ENCODE measurements at places on chromosomes 6 and 20.

- no peak for DNase-seq
Observed at GRCh38 chr6:40760887-40761286, 173.7 kb upstream of the LRFN2 start.

DNA sequence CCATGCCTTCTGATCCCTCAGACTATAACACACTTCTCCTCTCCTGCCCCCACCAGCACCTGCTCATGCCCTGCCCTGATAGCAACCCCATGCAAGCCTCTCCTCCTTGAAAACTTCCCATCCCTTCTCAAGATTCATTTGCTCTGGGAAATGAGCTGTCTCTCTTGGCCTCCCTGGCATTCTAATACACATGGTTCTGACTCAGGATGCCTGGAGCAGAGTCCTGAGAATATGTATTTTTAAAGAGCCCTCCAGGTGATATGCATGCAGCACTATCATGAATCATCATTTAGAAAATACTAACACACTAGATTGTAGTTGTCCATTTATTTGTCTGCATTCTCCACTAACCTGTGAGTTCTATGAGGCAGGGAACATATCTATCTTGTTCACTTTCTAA is 26.6 kb downstream of the HDGFL1 start:
- peak; percentile 75 for DNase-seq

DNA sequence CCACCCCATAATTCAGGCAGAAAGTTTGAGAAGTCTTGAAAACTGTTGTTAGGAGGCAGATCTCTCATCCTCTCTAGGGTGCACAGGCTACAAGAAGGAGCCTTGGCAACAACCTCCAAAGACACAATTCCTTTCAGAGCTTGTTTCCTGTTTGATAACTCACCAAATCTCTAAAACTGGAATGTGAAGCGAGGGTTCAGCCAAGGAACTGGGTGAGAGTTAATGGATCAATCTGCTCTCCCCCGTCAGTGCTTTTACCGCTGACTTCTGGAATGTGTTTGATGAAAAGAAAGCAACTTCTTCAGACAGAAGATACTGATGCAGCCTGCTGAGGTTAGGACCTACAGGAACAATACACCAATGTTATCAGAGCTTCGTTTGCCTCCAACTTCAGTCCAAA is 171.8 kb upstream of the BMP2 start:
- DNase-seq, result no peak

DNA sequence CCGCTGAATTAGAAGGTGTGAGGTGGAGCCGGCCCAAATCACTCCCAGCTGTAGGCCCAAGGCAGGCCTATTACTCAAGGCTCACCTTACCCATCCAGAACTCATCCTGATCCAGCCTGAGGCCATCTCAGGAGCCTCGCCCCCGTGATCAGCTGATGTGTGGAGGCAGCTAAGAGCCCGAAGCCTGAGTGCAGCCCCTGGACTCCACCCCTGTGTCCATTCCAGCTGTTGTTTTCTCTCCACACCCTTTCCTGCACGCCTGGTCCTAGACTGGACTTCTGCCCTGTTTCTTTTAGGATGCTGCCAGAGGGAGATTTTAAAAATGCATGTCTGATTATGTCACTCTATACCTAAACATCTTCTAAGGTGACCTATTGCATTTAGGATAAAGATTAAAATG is 124.7 kb upstream of the SUPT3H start:
- peak; percentile 1 for DNase-seq

DNA sequence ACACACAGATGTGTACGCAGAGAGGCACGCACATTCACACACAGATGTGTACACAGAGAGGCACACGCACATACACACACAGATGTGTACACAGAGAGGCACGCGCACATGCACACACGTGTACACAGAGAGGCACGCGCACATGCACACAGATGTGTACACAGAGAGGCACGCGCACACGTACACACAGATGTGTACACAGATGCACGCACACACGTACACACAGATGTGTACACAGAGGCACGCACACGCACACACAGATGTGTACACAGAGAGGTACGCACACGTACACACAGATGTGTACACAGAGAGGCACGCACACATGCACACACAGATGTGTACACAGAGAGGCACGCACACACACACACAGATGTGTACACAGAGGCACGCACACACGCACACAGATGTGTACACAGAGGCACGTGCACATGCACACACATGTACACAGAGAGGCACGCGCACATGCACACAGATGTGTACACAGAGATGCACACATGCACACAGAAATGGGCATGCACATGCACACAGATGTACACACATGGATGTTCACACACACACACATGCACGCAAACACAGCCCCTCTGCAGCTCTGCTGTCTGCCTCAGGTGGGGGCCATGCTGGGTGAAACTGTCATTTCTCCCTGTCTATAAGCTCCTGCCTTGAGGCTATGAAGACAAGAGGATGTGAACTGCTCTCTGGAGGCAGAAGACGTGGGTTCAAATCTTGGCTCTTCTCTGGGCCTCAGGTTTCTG is 14.3 kb upstream of the MYT1 start:
- DNase-seq, result no peak

DNA sequence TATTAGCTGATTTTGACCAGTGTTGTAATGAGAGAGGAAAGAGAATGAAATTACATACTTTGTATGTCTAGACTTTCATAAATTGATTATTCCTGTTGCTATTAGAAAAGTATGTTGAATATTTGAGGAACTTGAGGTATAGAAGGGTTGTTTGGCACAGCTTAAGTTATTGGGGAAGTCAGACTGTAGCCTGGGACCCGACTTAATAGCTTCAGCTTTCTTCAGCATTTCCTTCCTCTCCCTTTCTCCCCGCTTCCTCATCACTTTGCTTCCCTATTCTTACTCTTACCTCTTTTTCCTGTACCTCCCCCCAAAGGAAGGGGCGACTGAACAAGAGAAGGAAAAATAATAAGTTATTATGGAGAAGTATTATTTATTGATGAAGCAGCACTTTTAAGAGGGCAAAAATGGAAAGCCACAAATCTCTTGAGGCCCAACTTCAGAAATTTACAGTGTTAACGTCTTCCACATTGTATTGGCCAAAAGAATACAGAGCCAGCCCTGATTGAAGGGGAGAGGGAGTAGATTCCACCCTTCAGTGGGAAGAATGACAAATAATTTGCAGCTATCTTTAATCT is 7.4 kb downstream of the SENP6 start:
- DNase-seq, result no peak

DNA sequence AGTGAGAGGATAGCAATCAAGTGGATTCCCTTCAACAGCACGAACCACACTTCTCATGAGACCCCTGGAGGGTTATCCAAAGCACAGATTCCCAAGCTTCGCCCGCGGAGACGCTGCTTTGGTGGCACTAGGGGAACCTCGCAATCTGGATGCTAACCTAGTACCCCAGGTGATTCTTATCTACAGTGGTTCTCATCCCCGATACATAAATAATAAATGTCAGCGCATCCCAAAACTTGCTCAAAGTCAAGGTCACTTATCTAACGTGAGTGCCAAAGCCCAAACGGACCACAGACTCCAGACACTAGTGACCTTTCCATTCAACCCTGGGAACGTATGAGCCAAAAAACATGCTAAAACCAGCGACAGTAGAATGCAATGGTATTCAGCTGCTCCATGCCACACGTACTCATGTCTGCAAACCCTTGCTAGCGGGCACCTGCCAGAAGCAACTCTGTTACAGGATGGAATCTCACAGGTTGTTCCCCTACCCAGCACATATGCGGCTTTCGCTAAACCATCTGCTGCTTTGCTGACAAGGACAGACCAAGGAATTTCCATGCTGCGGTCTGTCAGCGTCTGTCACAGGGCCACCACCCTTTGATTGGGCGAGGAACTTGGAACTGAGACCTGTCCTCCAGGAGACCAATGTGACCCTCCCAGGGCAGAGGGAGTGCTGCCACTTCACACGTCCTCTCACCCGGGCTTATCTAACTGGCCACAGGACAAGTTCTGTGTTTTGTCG is 16.8 kb downstream of the MYLK4 start:
- no peak for DNase-seq

DNA sequence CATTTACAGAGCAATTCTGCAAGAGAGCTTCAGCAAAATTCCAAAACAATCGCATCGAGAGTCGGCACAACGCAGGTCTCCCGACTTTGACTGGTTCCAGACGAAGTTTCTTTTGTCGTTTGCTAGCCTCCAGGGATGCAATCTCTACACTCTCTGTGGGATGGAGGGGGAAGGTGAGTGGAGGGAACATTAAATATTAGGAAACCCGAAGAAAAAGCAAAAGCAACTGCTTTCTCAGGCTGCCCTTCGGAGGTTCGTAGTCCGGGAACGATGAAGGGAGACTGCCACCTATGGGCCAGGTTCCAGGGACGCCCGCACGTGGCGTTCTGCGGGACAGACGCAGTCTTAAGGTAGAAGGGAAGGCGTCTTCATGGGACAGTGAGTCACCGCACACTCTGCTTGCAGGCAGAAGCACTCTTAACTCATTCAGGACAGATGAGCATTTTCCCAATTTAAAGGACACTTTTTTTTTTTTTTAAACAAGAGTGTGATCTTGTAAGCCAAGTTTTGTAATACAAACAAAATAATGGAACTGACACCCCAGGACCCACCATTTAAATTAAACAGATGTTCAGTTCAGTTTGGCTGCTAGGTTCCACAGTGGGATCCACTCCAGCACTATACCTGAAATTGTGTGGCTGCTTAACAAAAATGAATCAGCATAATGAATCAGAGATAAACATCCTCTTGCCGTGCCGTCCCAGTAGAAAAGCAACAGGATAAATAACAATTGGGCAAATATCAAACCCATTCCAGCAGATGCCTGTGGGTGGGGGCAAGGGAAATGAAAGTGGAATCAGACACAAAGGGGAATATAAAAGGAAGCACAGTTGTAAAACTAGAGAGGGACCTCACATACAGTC is 65.8 kb upstream of the ARMC2 start:
- peak; percentile 84 for DNase-seq

DNA sequence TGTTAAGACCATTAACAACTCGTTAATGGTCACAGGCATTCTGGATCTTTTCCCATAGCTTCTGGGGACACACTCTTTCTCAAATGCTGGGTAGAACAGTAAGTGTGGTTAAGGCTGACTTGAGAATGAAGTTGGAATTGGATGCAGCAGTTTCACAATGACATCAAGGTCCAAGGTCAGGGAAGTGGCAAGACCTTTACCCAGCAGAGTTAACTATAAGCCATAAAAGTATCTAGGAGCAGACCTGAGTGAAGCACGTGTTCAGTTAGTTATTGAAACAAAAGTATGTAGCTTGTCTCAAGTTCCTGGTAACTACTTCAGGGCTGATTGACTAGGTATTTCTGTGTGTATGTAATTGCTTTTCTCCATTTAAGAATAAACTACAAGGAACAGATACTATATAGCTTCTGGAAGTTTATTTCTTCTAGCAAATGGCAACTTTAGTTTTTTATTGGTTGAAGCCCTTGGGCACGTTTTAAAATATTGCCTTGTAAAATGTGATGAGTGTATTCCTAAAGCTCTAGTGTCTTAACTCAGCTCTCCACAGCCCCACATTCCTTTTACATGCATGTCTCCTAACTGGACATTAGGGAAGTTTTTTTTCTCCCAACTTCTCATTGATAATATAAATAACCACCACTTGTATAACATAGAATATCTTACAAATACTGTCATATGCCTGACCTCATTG is 479.0 kb upstream of the CITED2 start:
- no peak for DNase-seq

DNA sequence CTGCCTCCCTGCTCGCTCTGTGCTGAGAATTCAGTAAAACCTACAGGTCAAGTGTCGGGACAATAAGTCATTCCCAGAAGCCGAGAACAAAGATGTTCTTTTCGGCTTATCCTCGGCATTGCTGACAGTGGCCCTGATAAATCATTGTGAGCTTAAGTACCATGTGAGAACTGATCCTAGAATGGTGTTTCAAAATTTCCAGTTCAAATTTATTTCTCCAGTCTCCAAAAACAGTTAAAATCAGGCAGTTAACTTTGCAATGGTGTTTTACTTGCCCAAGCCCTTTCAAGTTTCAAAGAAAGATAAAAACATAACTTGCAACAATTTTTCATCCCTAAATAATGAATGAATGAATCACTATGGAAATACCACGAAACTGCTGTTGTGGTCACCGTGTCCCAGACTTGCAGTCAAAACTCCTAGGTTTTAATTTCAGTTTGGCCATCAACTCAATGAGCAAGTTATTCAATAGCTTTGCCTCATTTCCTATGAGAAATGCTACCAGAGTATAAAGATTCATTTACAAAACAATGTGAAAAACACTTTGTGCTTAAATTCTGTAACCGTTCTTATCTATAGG is 4.3 kb downstream of the ATP5F1E start:
- peak; percentile 59 for DNase-seq

DNA sequence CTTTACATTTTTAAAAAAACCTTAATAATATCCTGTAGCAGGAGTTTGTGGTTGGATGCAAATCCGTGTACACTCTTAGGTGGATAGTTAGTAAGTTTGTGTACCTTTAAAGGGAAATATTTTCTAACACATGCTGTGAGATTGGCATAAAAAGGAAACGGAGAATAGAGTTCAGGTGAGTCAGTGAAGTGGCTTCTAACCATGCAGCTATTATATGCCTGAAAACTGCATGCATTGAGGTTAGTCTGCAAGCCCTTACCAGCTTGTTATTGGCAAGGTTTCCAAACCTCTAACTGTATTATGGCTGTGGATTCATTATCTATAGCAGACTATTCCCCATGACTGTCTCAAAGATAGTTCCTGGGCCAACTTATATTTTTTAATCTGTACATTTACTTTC is 420.6 kb upstream of the MMS22L start:
- peak; percentile 28 for DNase-seq

DNA sequence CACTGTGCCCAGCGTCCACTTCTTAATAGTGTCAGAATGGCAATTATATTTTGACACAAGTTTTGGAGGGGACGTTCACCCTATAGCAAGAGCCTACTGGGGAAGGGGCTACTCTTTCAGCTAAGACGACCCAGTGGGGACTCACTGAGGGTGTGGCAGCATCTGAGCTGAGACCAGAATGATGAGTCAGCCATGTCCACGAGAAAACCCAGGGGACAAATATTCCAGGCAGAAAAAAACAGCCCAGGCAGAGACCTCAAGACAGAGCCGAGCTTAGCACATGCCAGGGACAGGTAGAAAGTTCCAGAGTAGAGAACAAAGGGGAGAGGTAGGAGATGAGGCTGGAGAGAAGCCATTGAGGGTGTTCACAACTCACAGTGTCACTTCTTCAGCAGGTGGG is 11.2 kb downstream of the CNBD2 start:
- no peak for DNase-seq

DNA sequence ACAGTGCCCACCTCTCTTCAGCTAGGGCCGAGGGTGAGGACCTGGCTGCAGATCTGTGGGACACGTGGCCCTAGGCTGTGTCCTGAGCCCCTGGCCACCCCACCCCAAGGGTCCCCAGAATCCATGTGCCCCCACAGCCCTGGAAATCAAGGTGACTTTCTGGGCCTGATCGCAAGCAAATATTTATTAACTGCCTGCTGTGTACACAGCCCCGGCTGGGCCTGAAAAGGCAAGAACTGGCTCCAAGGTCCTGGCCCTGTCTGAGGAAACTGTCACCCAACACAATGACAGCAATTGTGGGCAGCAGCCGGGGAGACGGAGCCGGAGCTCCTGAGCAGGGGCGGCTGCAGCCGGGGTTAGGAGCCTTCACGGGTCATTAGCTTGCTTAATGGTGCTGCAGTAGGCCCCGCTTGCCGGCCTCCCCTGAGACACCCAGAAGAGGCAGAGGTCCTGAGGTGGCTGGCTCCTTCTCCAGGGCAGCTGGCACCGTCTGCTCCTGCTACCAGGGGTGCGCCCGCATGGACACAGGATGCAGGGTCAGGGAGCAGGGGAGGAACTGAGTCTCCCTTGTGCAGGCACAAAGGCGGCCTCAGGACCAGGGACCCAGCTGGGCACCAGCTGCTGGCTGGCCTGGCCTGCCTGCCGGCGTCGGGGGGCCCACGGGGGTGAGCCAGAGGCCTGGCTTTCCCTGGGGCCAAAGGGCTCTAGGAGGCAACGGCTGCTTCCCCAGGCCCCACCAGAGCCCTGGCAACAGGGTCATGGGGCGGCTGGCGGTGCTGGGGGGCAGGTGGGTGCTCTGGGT is 24.1 kb downstream of the NPEPL1 start:
- DNase-seq, result no peak

All from mammary epithelial cell (primary cell).